ENCODE measurements at places on chromosomes 16 and 17.

DNA sequence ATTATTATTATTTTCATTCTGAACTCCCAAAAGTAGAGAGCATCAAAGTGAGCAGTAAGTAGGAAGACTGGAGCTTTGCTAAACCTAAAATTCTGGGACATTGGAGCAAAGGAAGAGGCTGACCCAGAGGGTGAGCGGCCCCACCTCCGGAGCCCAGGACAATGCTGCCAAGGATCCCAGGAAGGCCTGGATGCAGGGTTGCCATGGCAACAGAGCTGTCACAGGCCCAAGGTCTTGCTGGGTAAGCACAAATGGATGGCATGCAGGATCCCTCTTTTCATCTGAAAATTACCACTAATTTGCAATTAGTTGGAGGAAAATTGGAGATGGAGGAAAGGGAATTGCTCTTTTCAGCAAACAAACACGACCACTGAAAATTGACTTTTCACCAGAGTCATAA, 457.9 kb upstream of the CDH5 start:
- DNase-seq, result no peak

- DNase-seq, result no peak
Measured at GRCh38 chr16:83198977-83199376, 572.2 kb downstream of the CDH13 start.

GRCh38 chr16:73275024-73275423, 227.1 kb upstream of the ZFHX3 start:
- no peak for DNase-seq

- no peak for DNase-seq
Measured at GRCh38 chr17:70317421-70317820, 148.1 kb downstream of the KCNJ2 start.

DNA sequence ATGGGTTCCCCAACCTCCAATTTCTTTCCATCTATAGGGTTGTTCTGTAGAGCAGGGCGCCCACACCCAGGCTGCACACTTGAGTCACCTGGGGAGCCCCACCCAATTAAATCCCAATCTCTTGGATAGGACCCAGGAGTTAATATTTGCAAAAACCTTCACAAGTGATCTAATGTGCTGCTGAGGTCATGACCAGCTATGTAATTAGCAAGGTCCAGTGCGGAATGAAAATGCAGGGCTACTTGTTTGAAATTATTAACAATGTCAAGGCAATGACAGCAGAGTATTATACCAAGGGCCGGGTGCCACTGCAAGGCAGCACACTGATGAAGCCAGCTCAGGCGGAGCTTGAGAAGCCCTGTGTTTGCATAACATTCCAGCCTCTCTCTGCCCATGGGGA, 302.7 kb downstream of the MAF start:
- DNase-seq, result no peak

GRCh38 chr17:77150196-77150595, 9.4 kb downstream of the SEC14L1 start:
- DNase-seq, result no peak

DNA sequence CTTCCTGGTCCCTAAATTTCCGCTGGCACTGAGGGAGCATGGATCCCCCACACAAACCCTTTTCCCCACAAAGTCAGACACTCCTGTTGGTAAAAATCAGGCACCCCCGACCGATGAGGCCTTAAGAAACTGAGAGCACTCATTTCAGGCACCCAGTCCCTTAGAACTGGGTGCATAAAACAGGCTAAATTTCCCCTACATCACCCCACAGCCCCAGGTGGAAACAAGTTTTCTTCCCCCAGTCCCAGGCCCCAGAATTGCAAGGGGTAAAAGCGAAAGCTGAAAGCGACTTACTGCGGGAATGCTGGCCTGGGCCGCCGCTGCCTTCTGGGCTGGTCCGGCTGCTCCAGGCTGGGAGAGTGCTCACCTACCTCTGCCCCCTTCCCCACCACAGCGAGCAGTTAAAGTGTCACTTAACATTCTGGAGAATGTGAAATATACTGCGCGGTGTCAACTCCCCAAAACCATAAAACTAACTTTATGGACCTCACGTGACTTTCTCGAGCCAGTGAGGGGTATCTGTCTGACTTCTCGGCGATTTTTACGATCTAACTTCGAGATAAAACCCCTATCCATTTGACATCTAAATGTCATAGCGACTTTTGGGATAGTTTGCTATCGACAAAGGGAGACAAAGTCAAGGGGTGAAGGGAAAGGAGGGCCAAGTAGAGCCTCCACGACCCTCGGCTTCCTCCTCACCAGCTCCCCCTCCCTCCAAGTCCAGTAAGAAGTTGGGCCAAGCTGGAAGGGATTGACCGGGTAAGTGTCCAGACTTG, at the start of gene HOXB3:
TSS of gene HOXB3 (minus strand) at position 411 of the 776 bp plus-strand sequence. CDS start 37,767 bp downstream, outside the sequence.
- DNase-seq, result no peak

DNA sequence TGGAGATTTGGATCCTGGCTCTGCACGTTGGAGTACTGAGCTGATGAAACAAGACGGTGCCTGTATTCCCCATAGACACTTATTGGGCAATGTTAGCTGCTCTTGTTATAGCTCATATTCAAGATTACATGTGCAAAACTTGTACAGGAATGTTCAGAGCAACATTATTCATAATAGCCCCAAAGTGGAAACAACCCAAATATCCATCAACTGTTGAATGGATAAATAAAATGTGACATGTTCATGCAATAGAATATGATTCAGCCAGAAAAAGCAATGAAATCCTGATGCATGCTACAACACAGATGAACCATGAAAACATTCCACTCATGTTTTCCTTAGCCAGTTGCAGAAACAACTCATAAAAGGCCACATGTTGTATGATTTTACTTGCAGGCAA, 5.7 kb upstream of the SDR42E1 start:
- no peak for DNase-seq

DNA sequence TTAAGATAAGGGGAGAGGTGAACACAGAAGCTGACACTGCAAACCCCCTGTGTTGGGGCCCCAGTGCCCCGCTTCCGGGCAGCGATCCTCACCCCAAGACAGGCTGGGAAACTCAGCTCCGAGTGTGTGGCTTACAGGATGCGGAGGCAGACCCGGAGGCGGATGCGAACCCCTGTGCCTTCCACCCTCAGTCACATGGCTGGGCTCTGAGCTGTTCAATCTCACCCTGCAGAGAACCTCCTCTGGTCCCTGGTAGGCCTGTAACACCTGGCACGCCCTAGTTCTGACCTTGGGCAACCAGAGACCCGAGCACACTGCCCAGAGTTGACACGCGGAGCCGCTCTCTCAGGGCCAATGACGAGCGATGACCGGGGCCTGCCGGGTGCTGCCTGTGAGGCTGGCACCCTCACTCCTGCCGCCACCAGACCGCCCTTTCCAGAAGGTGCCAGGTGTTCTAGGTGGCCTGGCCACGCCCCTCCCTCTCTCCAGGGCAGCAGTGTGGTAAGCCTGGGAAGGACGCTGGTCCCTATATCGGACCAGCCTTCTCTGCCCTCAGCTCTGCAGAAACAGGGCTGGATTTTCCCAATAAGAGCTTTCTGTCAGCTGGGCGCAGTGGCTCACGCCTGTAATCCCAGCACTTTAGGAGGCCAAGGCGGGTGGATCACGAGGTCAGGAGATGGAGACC, 23.3 kb downstream of the MEAK7 start:
- DNase-seq, result no peak

DNA sequence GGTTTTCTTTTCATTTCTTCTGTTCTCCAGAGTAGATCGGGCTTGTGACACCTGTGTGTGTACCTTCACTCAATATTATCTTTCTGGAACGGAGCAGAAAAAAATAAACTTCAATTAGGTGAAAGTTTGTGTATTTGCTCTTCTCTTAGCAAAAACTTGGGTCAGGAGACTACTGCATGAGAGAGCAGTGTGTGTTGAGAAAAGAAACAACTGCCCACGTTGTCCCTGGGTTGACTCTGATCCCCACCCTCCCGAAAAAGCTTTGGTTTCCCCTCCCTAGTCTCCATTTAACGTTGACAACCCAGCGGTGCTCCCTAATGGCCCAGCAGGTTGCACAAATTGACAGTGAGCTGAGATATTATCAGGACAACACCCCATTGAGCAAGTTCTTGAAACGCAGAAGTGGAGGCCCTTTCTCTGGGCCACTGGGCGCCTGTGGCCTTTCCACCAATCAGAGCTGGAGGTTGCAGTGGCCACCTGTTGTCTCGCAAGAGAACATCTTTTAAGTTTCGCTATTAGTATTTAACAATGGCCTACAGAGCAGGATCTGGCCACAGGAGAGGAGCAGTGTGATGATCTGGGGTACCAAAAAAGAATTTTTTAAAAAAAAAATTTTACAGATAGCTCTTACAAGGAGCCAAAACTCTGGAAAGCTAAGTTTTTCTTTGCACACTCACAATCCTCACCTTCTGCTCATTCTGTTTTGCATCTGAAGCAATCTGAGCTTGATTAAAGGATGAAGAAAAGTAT, 1.5 kb upstream of the TOX3 start:
- no peak for DNase-seq

GRCh38 chr16:48384520-48385252, 527 bp downstream of the SIAH1 start:
- peak; percentile 24 for DNase-seq

DNA sequence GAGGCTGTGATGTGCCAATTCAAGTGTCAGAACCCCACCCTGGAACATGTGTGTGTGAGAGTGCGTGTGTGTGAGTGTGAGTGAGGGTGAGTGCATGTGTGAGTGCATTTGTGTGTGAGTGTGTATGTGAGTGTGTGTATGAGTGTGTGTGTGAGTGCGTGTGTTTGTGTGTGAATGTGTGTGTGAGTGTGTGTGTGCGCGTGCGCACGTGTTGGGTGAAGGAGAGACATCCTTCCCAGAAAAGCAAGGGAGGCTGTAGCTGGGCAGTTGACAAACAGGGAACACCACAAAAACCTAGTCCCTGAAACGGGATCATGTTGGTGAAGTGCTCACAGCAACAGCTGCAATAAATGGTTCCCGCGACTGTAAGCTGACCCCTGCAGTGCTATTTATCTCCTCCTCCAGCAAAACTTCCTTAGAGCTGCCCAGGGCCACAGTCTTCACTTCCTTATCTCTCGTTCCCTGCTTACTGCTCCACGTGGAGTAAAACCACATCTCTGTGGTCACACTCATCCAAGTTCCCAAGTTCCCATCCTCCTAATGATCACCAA, 40.1 kb upstream of the RPL38 start:
- no peak for DNase-seq

DNA sequence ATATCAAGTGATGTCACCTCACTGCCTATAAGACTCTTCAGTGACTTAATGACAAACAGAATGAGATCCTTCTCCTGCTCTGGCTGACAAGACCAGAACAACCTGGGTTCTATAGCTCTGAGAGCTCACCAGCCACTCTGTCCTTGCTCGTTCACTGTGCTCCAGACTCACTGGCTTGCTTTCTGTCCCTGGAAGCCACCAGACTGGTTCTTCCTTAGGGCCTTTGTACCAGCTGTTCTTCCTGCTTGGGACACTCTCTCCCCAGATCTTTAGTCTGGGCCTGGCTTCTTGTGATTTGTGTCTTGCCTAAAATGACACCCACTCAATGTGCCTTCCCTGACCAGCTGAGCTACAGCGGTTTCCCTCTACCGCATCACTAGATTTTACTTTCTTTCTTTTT, 76.1 kb downstream of the FTO start:
- DNase-seq, result peak; percentile 41

GRCh38 chr17:55962951-55963401, 190.3 kb upstream of the ANKFN1 start:
- no peak for DNase-seq

GRCh38 chr17:75250009-75250471, 11.4 kb downstream of the GGA3 start:
- DNase-seq, result no peak

DNA sequence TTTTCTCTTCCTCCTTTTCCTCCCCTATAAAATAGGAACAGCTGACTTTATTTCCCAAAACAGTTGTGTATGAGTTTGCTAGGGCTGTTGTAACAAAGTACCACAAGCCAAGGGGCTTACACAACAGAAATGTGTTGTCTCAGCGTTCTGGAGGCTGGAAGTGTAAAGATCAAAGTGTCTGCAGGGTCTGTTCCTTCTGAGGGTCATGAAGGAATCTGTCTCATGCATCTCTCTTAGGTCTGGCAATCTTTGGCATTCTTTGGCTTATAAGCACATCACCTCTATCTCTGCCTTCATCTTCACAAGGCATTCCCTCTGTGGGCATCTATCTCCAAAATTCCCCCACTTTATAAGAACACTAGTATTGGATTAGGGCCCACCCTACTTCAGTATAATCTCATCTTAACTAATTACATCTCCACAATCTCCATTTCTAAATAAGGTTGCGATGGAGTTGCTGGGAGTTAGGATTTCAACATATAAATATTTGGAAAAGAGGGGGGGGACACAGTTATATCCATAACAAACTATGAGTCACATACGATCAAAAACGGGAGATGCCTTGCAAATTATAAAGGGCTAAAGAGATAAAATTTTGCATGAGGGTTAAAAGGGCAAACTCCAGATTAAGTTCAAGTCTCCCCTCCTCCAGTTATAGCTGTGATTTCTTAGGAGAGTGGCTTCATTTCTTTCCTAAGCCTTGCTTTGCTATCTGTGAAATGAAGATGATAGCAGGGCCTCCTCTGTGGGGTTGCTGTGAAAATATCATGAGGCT, 109.7 kb downstream of the VAT1L start:
- no peak for DNase-seq

GRCh38 chr17:6627019-6627418, 13.5 kb downstream of the KIAA0753 start:
- peak; percentile 46 for DNase-seq

DNA sequence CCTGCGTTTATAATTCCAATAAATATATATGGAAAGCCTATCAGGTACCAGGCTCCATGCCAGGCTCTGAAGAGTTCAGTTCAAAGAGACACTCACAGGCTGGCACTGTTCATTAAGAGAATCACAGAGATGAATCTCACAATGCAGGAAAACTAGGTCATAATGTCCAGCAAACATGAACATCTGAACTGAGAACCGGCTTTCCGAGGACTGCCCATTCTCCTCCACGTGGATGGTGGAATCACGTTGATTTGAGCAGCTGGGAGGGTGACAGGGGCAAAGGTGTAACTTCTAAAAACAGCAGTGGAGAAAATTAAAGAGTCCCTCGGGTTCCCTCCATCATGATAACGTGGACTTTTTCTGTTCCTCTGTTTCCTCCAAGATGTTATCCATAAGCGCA, 10.2 kb downstream of the GP2 start:
- DNase-seq, result no peak

DNA sequence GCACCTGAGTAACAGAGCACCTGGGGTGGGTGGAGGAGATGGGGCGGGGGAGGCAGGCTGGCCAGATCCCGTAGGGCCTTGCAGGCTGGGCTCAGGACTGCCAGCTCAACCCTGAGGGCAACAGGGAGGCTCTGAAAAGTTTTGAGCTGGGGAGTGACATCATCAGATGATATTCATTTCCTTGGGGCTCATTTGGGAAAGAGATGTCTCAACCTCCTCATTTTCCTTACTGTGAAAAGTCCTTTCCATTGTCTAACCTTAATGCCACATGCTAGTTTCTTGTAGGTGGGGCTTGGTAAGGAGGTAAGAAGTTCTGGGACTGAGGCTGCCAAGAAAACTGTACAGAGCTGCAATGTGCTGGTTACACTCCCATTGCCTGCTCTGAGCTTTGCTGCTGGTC, 3.7 kb downstream of the TNS4 start:
- peak; percentile 44 for DNase-seq

DNA sequence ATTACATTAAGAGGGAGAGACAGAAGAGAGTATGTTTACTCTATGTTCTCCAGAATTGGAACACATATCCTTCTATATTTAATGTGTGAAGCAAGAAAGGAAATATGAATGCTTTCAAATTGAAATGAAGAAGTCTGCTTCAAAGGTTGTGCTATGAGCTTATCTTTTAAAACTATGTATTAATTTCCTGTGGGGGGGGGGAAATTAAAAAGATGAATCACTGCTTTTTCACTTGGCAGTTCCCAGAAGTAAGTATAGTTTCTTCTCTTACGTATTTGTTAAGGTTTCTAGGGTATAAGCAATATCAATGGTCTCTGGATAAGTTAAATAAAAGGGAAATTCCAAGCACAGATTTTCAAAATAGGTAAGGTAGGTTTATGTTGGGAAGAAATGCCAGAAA, 7.0 kb downstream of the TERF2 start:
- no peak for DNase-seq
